GM23248 (cell line): ENCODE measurements at places on chromosomes 16 and 17. TPM values are rescaled to one million over a fixed set of nuclear protein-coding genes. Genes with fewer than 3 reads are reported as not detected.

- H3K4me3 ChIP-seq = no peak overlapping the region
- H3K27me3 ChIP-seq = 0 out of 2 replicates have a peak, but pooled peaks cover 7% of the 10 kb centered on the region
- no peaks in the 10 kb centered on the region for H3K36me3 ChIP-seq
- DNase-seq = peak; percentile 32
Measured at GRCh38 chr17:65173284-65173793, 36.2 kb downstream of the RGS9 start.

DNA sequence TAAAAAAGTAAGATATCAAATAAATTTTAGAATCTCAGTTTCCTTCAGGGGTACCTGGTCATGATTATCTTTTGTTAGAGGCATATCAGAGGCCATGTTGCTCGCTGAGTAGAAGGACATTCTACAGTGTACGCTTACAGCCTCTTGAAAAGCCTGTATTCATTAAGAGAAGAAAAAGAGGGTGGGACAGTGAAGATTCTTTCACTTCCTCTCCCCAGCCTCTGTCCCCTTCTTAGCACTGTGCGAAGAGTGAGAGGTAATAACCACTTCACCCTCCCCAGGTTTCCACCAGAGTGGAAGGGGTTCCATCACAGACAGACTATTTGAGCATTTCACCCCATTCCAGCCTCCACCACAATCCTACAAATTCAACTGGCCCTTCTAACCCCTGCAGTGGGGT is 4.8 kb upstream of the LPO start:
- H3K36me3 ChIP-seq = no peaks in the 10 kb centered on the region
- H3K27me3 ChIP-seq = peaks cover under 1% of the 10 kb centered on the region; the same call in 1 of the 2 replicates
- no peak for DNase-seq
- H3K4me1 ChIP-seq = peaks cover 23% of the 10 kb centered on the region

The FAM20A gene
- 7.5 and 9.3 TPM in 2 replicates for total RNA-seq

The KRT26 gene
- not detected in 2 replicates for total RNA-seq

The AOC2 gene
- 0.13 and 0.22 TPM in 2 replicates for total RNA-seq
